Body of pancreas (tissue), 4 donors: ENCODE measurements at places on chromosomes 6 and 20. TPM values are rescaled to one million over a fixed set of nuclear protein-coding genes. Genes with fewer than 3 reads are reported as not detected.

The BPIFB2 gene
- total RNA-seq = not detected

The BACH2 gene
- 2.1 TPM for total RNA-seq

The C6orf52 gene
- not detected for total RNA-seq

The CGA gene
- not detected for total RNA-seq

The HLA-DMB gene
- 14.3 TPM for total RNA-seq

The TNF gene
- total RNA-seq = 0.66 TPM

The BMP2 gene
- total RNA-seq = 13.5 TPM

The PEDS1 gene
- total RNA-seq = 9.6 TPM

The VSTM2L gene
- total RNA-seq = 5.3 TPM

The MDN1 gene
- 26.7 TPM for total RNA-seq

The GJA1 gene
- 8.2 TPM for total RNA-seq

The COX4I2 gene
- total RNA-seq = not detected

The LINC00237 gene
- total RNA-seq = not detected

The PGM3 gene
- 61.0 TPM for total RNA-seq

The WFDC10B gene
- not detected for total RNA-seq

The PKIB gene
- total RNA-seq = not detected

The SMPDL3A gene
- total RNA-seq = 11.5 TPM

The TRIM15 gene
- total RNA-seq = not detected

The ACTL10 gene
- total RNA-seq = 4.9 TPM

The PRR18 gene
- not detected for total RNA-seq

The GDAP1L1 gene
- total RNA-seq = not detected

The EDN3 gene
- total RNA-seq = 9.9 TPM

The GSTA2 gene
- 76.1 TPM for total RNA-seq

The C2 gene
- total RNA-seq = 1.3 TPM

The GPR63 gene
- total RNA-seq = 2.3 TPM

The KCNS1 gene
- total RNA-seq = not detected

The GSTA3 gene
- not detected for total RNA-seq

The RAET1G gene
- total RNA-seq = not detected

The CTCFL gene
- not detected for total RNA-seq

The SLC17A2 gene
- not detected for total RNA-seq

The ABHD16B gene
- not detected for total RNA-seq

The COL10A1 gene
- 4.9 TPM for total RNA-seq

The MICA gene
- 10.9 TPM for total RNA-seq

The C6orf15 gene
- not detected for total RNA-seq

The HTR1B gene
- total RNA-seq = not detected

The THBD gene
- total RNA-seq = 44.2 TPM

The FAM209B gene
- not detected for total RNA-seq

The TFAP2C gene
- total RNA-seq = 2.3 TPM

The EEF1A2 gene
- 23.1 TPM for total RNA-seq

The SPEF1 gene
- 0.66 TPM for total RNA-seq

The KHDRBS2 gene
- total RNA-seq = not detected

The VSX1 gene
- 0.66 TPM for total RNA-seq

The CAGE1 gene
- not detected for total RNA-seq
